ENCODE measurements at places on chromosomes 12 and 14.

DNA sequence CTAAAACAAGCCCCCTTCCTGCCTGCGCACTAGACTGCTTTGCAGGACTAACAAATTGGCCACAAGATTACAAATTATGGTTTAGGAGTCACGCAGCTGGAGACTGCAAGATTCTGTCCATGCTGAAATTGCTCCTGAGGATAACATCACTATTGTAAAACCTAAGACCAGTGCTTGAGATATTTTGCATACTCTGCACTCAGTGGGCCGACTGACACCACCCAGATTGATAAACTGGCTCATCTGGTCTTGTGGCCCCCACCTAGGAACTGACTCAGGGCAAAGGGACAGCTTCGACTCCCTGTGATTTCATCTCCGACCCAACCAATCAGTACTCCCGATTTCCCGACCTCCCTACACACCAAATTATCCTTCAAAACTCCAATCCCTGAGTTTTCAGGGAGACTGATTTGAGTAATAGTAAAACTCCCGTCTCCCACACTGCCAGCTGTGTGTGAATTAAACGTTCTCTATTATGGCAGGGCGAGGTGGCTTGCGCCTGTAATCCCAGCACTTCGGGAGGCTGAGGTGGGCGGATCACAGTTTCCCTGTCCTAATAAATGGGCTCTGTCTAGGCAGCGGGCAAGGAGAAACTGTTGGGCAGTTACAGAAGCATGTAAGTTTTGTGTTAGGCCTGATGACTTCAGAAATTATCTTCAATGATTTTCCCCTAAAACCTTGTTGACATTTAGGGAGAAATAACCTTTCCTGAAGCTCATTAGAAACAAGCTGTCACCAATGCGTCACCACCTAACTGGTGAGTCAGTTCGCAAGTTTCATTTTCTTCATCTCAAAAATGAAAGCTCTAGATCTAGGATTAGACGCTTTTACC, 5.3 kb upstream of the UBC start:
- DNase-seq, result no peak

DNA sequence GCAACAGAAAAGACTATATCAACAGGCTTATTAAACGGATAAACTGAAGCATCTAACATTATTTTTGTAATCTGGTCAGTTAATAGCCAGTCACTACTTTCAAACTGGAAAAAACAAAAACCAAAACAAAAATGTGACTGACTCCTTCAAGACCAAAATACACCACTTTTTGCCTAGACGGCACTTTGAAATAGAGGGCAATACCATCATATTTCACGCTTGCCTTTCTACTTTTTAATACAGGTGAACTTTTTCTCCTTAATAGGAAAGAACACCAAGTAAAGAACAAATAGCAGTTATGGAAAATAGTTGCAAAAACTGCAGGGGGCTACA, 550 bp upstream of the NUP107 start:
- DNase-seq, result no peak

GRCh38 chr14:24774187-24774915, 140.4 kb upstream of the GZMB start:
- DNase-seq, result no peak

DNA sequence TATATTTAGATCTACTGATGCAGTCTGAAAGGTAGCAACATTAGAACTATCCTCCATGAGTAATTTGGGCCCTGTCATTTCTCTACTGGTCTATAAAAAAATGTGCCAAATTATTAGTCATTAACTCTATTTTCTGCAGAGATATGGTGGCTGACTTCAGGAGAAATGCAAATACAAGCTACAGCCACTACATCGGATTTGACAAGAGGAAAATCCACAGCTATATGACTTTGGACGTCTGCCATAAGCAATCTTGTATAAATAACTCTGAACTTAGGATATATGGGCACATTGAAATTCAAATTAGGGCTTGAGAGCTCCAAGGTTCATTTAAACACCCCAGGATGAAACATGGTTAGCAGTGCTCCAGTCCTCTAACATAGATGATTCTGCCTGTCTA, 983.0 kb upstream of the LRFN5 start:
- no peak for DNase-seq
